ENCODE measurements at places on chromosomes 7 and 10.

DNA sequence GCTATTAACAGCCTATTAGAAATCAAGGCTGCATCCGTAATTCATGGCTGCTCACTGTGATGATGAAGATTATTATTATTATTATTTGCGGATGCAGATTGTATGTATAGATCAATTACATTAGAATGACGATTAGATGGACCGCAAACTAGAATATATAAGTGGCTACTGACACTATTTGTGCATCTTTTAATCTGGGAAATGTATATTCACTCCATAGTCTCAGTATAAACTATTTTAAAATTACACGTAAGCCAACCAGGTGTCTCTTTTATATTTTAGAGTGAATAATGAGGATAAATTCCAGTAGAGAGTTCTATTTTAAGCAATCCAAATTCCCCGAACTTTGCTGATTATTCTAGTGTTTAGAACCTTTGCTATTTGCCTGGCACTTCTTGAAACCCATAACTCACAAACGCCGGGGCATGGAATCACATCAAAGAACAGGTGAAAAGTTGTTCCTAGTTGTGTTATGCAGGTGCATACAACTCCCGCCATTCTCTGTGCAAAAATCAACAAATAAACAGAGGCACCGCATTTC lies 509 bp upstream of the ING3 start:
- DNase-seq, result no peak

- DNase-seq, result no peak
These were observed 33.9 kb downstream of the FAM107B start for GRCh38 chr10:14740684-14741247.

DNA sequence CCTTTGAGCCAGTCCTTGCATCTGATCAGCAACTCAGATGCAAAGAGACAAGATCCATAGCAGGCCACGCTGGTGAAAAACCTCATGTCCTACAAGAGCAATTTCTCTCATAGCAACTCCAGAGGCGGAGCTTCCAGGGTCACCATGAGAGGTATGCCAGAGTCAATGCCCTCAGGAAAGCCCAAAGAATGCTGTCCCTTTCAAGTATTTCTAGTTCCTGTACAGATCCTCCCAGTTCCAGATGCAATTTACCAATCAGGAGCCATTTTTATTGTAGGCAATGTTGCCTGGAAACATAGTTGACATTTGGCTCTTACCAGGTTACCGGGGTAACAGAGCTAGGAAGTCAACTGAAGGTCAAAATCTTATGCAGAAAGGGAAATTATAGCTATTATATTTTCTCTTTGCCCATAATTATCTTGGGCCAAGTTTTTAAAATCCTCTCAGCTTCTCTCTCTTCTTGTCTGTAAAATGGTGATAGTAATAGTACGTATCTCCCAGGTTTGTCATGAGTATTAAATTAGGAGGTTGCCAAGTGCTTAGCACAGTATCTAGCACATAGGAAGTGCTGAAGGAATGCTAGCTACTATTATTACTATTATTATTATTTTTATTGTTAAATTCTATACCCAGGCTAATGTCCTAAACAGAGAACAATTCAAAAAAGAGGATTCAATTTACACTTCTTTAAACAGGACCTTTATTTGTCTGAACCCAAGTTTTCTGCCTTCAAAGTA lies 46.3 kb upstream of the TM9SF3 start:
- DNase-seq, result no peak

DNA sequence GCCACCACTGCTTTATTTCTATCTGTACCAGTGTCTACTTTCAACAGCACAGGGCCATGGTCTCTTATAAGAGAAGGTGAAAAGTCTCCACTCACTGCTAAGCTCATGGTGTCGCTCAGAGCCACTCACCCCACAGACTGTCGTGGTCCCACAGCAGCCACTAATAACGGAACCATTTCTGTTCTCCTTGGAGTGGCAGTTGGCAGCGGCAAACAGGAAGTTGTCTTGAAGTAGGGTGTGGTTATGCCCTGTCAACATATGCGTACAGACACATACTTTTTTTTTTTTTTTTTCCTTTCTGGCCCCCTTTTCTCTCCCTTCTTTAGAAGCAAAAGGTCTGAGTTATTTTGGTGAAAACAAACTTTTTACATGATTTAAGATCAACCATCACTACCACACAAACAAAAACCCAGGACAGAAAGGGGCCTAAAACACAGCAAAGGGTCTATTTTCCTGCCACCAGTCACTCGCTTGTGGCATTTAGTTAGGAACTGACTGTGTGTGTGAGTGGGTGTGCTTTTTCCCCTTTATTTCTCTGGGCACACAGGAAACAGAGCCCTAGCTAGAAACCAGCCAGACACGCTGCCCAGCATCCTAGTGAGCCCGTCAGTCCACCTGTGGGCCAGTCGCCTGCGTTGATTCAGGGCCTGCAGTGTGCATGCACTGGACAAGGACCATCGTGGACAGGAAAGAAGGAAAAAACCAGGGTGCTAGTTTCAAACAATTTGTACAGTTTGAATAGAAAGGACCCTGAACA lies 96.7 kb upstream of the EFCAB10 start:
- DNase-seq, result no peak

- DNase-seq, result no peak
These were observed 150.3 kb upstream of the WNT16 start for GRCh38 chr7:121178452-121178851.

GRCh38 chr10:111137007-111137406 lies 60.2 kb downstream of the ADRA2A start:
- DNase-seq, result peak; percentile 12

GRCh38 chr10:43371418-43371817 lies at the start of gene FXYD4:
Gene FXYD4 (plus strand): TSS chr10:43371636. CDS start chr10:43373747, 2,111 bp downstream.
- DNase-seq, result no peak

Data from liver (tissue), 10 donors.